ENCODE measurements at places on chromosomes 7 and 10.
A peak's percentile ranks its signal among the peaks of the same experiment; 100 is the strongest.

- peak; percentile 11 for DNase-seq
These were observed 38.0 kb upstream of the MKX start for GRCh38 chr10:27783660-27784059.

DNA sequence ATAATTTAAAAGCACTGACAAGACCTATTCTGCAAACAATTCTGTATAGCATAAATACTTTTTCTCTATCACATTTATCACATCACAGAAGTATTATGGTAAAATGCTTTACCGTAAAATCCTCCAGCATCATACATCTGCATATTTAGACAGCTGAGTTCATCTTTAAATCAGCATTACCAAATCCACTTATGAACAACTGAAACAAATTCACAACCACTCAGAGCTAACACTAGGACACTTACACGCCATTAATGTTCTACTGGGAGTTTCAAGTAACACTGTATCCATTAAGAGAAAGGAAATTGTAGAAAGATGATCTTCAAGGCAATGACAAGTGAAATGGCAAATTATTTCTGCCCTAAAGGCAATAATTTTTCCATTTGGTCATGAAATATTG lies 105.7 kb upstream of the DKK1 start:
- DNase-seq = no peak

DNA sequence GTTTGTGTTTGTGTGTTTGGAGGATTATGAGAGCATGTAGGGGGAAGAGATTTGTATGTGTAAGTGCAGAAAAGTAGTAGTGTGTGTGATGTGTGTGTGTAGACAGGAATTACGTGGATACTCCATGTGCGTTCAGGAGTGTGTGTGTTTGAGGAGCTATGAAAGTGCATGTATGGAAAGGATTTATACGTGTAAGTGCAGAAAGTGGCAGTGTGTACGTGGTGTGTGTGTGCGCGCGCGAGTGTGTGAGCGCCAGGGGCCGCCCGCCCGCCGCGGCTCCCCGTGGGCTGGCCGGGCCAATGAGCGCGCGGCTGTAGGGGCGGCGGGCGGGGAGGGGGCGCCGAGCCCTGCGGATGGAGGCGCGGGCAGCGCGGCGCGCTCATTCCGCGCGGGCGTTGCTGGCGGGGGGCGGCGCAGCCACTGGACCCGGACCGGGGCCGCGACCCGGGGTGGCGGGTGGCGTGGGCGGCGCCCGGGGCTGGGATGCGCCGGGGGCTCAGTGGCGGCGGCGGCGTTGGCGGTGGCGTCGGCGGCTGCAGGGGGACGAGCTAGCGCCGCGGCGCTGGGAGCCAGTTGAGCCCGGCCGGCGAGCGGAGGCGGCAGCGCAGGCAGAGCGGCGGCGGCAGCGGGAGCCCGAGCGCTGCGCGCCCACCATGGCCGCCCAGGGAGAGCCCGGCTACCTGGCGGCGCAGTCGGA lies at the start of gene BICC1:
Gene BICC1, plus strand, starts transcription at position 382 of the 697 bp plus-strand sequence. Its CDS starts 272 bp downstream, at position 654.
- no peak for DNase-seq

GRCh38 chr10:103616705-103617601 lies 123.4 kb downstream of the NEURL1 start:
- DNase-seq = no peak

DNA sequence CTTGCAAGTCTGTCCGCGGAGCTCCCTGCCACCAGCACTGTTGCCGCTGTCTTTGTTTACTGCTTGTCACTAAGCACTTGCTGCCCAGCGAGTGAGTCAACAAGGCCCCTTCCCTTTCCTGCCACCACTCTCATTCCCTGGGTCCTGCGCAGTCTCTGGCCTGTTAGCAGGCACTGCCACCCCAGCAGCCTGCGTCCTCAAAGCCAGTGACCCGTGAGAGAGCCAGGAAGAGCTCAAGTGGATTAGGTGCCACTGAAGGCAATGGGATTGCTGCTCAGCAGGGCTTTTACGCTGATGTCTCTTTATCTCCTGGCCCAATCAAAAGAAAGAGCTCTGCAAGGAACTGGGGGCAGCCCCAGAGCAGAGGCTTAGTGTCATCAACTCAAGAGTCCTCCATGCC lies at the start of gene FRMPD2:
Gene FRMPD2, minus strand, starts transcription at position 61 of the 400 bp plus-strand sequence. CDS start 129 bp downstream, outside the sequence.
- no peak for DNase-seq

DNA sequence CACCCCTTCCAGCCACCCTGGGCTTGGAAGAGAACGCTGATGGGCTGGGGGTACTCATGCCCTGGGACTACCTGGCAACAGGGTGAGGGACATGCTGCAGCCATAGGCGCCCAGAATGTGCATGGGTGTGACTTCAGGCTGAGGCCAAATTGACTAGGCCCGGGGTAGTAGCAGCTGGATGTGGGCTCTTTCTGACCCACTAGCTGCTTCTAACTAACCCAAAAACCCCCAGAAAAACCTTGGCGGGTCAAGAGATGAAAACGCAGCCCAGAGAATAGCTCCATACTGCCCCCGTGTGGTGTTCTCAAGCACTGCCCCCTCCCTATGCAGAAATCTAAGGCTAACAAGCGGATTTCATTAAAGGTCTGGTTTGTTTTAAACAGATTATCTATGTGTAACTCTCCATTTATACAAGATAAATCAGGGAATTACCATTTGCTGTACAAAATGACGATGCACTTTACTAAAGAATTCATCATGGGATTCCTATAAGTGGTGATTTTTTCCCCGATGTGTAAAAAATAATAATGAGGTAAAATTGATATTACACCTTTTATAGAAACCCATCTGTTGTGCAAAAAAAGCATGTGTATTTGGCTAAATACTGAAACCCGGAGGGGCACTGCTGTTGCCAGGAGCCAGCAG lies 4.2 kb downstream of the SMARCD3 start:
- peak; percentile 47 for DNase-seq

DNA sequence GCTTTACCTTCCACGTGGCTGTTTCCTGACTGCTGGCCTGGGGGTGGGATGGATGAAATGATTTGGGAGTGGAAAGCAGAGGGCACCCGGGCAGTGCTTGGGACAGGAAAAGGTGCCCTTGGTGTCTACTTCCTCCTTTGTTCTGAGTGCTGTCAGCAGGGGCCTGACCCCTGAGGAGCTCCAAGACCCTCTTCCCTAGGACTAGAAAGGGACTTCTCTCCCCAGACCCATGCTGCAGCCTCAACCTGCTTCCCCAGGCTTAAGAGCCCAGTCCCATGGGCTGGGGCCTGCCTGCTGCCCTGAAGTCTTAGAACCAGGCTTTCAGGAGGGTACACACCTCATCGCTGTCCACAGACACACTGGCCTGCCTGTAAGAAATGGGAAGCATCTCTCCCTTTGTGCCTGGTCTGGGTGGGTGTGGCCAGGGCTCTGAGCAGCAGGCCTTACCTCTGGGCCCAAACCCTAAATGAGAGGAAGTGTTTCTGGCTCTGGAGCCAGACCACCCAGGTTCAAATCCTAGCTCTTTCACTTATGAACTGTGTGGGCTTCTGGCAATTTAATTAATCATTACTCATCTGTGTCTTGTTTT lies 12.9 kb downstream of the CDH23 start:
- no peak for DNase-seq

- no peak for DNase-seq
These were observed 39.7 kb downstream of the RASGEF1A start for GRCh38 chr10:43226851-43227845.

GRCh38 chr7:77184990-77185389 lies 14.6 kb downstream of the FGL2 start:
- DNase-seq = no peak

DNA sequence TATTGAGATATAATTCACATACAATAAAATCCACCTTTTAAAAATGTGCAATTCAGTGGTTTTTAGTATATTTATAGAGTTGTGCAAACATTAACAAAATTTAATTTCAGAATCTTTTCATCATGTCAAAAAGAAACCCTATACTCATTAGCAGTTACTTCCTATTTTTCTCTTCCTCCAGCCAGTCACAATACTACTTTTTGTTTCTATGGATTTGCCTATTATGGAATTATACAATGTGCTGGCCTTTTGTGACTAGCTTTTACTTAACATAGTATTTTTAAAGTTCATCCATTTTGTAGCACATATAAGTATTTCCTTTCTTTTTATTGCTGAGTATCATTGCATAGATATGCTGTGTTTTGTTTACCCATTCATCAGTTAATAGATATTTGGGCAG lies 199.9 kb upstream of the IMMP2L start:
- DNase-seq = no peak

DNA sequence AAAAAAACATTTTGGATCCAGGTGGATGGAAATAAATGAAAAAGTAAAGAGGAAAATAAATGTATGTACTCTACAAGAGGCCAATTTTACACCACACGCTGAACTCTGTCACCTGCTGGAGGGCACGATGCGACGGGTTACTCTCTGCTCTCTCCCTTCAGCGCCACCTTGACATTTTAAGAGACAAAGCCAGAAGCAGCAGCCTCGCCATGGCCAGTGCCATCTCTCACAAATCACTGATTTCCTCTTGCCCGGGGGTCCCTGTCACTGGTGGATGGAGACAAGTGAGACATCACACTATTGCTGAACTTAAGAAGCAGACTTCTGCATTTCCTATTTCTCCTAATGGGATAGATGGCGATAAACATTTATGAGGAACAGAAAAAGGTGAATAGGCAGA lies 190.0 kb downstream of the ZMYND11 start:
- DNase-seq = no peak

DNA sequence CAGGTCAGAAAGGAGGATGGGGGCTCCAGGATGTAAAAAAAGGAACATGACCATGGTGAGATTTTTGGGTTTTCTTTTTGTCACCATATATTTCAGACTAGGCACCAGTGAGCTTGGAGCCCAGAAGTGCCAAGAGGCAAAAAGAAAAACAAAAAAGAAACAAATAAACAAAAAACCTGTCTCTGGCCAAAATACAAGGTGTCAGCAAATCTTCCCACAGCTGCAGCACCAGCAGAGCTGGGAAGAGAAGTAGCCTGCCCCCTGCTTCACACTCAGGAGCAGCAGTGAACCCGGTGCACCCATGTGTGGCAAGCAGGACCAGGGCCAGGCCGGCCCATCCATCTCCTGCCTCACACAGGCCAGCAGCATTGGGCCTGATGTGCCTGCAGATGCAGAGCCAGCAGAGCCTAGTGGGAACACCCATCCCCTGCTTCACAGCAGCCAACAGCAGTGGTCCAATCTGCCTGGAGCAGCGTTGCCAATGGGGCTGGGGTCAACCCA lies 34.7 kb upstream of the C10orf71 start:
- DNase-seq = no peak

DNA sequence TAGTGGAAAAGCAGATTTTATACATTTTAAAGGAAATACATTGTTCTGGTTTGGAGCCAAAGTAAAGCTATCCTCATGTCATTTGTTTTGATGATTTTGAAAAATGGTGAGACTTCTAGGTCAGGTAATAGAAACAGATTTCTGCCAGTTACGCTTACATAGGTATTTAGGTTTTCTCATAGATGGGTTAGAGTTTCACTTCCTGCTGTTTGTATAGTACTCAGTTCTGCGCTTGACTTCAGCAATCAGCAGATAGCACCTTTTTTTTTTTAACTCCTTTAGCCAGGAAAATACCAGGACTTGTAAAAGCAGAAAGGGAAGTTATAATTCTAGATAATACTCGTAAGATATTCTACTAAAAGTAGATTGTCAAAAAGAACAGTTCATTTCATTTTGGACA lies 209.8 kb upstream of the POM121L12 start:
- no peak for DNase-seq

DNA sequence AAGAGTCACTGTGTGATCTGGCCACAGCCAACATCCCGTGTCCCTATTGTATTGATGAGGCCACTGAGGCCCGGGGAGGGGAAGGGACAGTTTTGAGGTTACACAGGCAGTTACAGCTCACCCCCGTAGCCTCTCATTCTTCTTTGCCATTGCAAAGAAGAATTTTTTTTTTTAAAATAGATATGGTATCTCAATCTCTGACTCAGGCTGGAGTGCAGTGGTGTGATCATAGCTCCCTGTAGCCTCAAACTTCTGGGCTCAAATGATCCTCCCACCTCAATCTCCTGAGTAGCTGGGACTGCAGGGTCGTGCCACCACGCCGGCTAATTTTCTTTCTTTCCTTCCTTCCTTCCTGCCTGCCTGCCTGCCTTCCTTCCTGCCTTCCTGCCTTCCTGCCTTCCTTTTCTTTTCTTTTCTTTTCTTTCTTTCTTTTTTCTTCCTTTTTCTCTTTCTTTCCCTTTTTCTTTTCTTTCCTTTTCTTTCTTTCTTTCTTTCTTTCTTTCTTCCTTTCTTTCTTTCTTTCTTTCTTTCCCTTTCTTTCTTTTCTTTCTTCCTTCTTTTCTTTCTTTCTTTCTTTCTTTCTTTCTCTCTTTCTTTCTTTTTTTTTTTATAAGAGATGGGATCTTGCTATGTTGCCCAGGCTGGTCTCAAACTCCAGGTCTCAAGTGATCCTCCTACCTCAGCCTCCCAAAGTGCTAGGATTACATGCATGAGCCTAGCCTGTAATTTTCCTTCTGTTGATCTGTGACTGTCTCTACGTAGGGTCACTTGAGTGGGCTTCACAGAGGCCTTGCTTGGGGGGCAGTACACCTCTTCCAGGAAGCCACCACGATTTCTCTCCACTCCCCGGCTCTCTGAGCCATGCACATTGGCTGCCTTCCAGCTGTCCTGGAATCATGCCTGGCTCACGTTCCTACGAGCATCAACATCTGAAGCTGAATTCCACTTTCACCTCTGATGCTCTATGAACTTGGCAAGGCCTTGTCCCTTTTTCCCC lies 31.3 kb downstream of the TMEM270 start:
- no peak for DNase-seq

All from NCI-H460 (cell line).